Daoy (cell line): ENCODE measurements at places on chromosomes 4 and X. TPM values are rescaled to one million over a fixed set of nuclear protein-coding genes. Genes with fewer than 3 reads are reported as not detected.
A peak's percentile ranks its signal among the peaks of the same experiment; 100 is the strongest.

DNA sequence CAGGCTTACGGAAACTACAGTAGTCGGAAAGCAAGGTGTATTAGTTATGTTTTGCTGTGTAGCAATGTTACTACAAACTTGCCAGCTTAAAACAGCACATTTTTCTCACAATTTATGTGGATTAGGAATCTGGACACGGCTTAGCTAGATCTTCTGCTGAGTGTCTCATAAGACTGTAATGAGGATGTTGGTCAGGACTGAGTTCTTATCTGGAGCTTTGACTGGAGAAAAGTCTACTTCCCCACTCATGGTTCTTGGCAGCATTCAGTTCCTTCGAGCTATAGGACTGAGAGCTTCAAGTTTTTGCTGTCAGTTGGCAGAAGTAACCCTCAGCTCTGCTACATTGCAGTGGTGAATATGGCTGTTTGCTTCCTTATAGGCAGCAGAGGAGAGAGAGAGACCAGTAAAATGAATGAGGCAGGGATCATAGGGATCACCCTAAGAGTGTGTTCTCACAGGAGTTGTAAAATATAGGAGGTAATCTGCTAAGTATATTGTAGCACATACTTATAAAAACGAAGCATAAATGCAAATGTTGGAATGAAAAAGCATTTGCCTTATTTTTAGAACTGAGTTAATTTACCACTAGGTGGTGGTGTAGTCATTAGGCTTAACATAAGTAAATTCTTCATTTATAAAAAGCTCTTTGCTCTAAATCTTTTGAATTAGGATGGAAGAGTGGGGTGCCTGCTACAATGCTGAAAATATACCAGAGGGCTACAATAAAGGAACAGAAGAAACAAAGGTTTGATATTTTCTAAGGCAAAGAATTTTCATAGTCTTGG is 38.6 kb downstream of the ALG13 start:
- DNase-seq = no peak

GRCh38 chr4:48635310-48635709 is 144.8 kb downstream of the FRYL start:
- peak; percentile 16 for DNase-seq

DNA sequence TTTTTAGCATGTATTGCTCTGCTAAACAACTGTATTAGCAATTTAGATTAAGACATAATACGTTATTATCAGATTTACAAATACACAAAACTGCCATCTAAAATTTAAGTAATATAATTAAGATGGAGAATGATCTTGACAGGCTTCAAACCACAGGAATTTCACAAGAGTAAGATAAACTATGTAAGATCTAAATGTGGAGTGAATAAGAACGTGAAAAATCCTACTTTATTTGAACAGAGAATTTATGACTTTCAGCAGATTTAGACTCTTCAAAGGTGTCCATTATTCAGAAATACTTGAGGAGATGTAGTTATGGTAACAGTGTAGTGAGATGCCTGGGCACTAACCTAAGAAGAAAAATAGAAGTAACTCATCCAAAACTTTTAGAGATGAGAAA is 73.2 kb downstream of the SLC4A4 start:
- DNase-seq = no peak

- DNase-seq = no peak
Observed at GRCh38 chr4:120843849-120844527, 78.5 kb downstream of the PRDM5 start.

DNA sequence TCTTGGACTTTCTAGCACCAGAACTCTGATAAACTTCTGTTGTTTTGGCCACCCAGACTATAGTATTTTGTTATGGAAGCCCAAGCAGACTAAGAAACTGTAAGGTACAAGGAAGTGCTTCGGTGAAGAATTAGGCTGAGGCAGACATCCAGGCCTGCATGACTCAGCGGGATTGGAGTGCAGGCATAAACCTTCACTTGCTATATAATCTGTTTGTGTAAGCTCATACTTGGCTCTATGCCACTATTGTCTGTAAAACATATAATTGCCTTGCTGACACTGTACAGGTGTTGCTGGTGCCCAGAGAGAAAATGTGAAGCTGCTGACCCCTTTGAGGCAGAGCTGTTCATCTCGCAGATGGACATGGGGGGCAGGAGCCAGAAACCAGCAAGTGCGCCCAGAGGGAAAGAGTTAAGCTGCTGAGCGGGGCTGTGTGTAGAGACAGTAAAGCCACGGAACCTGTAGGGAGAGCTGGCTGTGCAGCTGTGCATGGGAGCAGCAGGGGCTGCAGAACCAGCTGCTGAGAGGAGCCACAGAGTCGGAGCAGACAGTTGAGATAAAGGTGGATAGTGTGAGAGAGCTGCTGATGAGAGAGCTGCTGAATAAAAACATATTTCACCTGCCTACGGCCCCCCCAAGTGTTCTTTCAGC is 96.2 kb downstream of the RBM46 start:
- no peak for DNase-seq

GRCh38 chrX:73214426-73215094 is at the start of gene NAP1L2:
TSS of gene NAP1L2 (minus strand) at chrX:73214851. CDS start at chrX:73214492, 359 bp downstream.
- peak; percentile 70 for DNase-seq

DNA sequence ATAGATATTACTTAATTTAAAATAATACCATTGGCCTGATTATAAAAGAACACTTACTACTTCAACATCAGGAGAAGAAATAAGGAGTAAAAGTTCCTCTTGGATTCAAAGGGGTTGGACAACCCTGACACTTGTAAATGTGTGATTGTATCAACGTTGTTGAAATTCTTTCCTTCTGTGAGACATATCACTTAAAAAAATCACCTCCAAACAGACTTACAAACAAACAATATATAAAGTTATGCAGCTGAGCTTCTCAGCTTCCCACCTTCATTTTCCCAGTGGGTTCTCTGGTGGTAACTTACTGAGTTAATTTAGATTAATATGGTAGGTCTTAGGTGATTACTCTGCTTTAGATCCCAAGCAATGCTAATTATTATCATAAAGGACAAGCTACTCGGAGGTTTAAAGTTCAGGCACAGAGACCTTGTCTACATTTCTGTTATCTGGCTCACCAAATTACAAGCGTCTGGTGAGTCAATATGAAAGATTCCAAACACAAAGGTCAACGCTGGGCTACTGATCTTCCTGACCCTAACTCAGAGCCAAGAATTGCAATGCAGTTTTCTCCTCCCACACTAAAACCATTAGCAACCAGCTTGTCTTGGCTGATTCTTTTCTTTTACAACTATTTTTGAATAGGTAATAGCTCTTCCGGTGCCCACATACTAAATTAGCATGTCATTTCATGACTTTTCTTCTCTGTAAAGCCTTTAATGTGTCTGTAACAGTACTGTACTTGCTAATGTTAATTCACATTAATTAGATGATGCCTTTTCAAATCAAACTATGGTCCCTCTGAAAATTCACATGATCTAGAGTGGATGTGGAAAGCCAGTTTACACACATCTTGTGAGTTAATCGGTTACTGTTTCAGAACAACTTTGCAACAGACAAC is 157.6 kb downstream of the RASL11B start:
- DNase-seq = peak; percentile 44

GRCh38 chrX:136126872-136127406 is 20.4 kb upstream of the FHL1 start:
- DNase-seq = no peak

- DNase-seq = peak; percentile 9
Observed at GRCh38 chr4:101651778-101652177, 138.8 kb upstream of the BANK1 start.

DNA sequence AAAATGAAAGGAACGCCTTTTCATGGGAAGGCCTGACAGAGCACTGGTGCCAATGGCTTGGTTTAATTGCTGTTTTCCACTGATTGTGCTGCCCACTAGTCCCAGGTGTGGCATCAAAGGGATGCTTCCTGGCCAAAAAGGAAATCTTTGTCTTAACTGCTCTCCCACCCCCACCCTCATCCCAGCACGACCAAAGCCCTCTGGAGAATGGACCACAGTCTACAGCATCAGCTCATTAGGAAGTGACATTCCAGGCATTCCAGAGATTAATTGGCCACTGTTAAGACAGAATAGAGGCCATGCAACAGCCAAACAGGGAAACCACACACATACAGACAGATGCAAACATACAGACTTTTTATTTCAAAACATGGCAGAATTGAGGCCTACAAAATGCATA is 143.2 kb downstream of the LHFPL1 start:
- no peak for DNase-seq

DNA sequence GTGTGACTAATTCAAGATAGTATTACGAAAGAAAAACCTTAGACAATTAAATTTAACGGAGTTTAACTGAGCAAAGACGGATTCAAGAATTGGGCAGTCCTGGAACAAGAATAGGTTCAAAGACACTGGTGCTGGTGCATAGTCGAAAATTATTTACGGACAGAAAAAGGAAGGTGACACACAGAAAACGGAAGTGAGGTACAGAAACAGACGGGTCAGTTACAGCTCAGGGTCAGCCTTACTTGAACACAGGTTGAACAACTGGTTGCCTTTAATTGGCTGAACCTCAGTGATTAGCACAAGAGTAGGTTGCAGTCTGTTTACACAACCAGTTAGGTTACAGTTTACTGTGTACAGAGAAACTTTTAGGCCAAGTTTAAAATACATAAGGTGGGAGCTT is 31.5 kb downstream of the KLHL8 start:
- DNase-seq = no peak

- no peak for DNase-seq
Observed at GRCh38 chrX:72002875-72003274, 92.2 kb downstream of the NHSL2 start.

DNA sequence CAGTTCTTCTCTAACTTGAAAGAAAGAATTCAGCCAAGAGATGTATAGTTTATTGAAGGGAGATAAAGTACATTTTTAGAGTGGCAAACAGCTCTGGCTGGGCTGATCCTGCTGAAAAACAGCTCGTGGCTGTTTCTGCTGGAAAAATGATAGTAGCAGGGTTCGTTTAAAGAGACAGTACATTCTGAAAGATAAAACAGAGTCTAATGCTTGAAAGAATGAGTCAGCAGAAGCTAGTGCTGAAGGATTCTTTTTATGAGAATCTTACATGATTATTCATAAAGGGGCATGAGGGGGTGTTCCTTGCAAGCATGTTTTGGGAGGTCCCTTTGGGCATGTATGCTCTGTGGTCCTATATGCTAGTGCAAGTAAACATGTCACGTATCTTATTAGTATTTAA is 790.0 kb downstream of the PCDH18 start:
- DNase-seq = no peak

GRCh38 chr4:28774344-28774743 is 1913.7 kb downstream of the STIM2 start:
- DNase-seq = no peak

DNA sequence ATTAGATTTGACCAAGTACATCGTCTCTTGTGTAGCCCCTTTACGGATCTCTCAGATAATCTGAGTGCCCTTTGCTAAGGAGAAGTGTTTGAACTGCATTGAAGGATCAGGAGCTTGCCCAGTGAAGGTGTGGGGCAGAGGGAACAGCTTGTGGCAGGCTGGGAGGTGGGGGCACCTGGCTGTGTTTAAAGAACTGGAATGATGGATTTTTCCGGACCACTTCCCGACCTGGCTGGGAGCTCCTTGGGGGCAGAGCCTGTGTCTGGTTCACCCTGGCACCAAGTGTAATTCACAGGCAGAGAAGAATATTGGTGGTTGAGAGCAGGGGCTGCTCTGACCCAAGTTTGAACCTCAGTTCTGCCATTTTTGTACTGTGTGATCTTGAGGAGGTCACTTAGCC is 18.5 kb downstream of the TBC1D14 start:
- DNase-seq = no peak

DNA sequence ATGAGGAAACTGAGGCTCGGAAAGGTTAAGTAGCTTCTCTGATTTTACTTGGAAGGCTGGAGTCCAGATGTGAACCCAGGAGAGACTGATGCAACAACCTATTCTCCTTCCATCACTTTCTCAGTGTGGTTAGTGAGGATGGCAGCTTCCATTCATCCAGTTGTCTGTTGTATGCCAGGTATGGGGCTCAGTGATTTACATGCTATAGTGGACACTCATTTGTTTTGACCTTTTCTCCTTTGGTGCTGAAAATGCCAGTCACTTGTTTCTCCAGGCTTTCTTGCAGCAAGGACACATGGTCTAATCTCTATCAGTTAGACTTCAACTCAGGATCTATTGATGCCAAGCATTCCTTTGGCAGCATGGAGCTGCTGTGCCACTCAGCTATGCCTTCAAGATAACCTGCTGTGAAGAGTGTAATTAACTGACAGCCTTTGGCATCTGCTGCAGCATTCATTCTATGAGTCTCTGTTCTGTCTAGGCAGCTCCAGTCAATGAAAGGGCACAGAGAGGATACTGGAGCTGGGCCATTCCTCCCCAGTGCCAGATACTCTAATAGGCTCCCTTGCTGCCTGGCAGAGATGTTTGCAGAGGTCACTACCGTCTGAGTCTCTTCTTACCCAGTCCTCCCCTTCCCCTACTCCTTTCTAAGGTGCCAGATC is 11.0 kb upstream of the CWH43 start:
- DNase-seq = no peak

GRCh38 chr4:159012381-159012780 is 90.5 kb upstream of the RAPGEF2 start:
- DNase-seq = no peak

GRCh38 chr4:5933116-5933515 is 40.2 kb upstream of the CRMP1 start:
- no peak for DNase-seq

GRCh38 chr4:101315786-101316185 is 31.5 kb downstream of the PPP3CA start:
- DNase-seq = no peak

- no peak for DNase-seq
Observed at GRCh38 chr4:3524920-3525319, 7.3 kb downstream of the LRPAP1 start.

GRCh38 chr4:7738458-7739076 is 201.1 kb downstream of the AFAP1 start:
- no peak for DNase-seq

DNA sequence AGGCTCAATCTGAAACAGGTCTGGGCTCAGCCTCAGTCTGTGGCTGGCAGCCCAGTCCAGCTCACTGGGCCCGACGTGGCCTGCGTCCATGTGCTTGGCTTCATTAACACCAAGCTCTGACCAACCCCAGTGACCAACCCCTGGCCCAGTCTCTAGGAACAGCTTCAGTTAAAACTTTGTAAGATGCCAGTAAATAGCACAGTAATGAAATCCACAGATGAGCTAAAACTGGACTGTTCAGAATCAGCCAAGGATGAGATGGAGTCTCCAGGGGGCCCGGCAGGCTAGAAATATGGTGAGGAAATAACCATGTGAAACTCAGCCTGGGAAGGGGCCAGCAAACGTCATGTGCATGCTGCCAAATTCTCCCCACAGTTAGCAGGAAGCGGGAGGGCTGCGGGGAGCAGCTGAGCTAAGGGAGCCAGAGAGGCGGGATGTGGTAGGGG is 37.1 kb upstream of the XPNPEP2 start:
- peak; percentile 18 for DNase-seq

DNA sequence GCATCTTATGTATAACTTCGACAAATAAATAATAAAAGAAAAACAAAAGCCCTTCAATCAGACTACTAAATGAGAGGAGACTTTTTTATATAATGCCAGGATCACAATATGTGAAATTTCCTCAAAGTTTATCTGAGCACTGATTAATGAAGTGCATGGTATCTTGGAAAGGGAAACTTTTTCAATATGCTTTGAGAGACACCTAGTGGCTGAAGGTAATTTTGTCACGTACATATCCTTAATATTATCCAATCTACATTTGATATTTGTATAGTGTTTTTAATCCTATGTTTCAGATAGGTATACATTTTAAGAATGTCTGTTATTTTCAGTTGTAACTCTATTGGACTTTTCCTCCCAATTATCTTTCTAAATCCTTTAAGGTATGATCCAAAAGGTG is 146.8 kb downstream of the KLHL4 start:
- no peak for DNase-seq

The GJB1 gene
- not detected in 2 replicates for total RNA-seq

The CXCL1 gene
- total RNA-seq = 16.7 and 21.4 TPM in 2 replicates

The CENPVL1 gene
- 0.34 and 1.2 TPM in 2 replicates for total RNA-seq

The KIF4A gene
- 53.5 and 59.6 TPM in 2 replicates for total RNA-seq

The IL21 gene
- not detected in 2 replicates for total RNA-seq

The STBD1 gene
- total RNA-seq = 0.57 and 1.8 TPM in 2 replicates

The STOX2 gene
- total RNA-seq = 2.1 and 3.3 TPM in 2 replicates

The MAP7D2 gene
- 1.7 and 3.7 TPM in 2 replicates for total RNA-seq
